ENCODE measurements at places on chromosomes 16 and 17.
A peak's percentile ranks its signal among the peaks of the same experiment; 100 is the strongest.

GRCh38 chr16:51225878-51226277 lies 74.8 kb upstream of the SALL1 start:
- DNase-seq = no peak

DNA sequence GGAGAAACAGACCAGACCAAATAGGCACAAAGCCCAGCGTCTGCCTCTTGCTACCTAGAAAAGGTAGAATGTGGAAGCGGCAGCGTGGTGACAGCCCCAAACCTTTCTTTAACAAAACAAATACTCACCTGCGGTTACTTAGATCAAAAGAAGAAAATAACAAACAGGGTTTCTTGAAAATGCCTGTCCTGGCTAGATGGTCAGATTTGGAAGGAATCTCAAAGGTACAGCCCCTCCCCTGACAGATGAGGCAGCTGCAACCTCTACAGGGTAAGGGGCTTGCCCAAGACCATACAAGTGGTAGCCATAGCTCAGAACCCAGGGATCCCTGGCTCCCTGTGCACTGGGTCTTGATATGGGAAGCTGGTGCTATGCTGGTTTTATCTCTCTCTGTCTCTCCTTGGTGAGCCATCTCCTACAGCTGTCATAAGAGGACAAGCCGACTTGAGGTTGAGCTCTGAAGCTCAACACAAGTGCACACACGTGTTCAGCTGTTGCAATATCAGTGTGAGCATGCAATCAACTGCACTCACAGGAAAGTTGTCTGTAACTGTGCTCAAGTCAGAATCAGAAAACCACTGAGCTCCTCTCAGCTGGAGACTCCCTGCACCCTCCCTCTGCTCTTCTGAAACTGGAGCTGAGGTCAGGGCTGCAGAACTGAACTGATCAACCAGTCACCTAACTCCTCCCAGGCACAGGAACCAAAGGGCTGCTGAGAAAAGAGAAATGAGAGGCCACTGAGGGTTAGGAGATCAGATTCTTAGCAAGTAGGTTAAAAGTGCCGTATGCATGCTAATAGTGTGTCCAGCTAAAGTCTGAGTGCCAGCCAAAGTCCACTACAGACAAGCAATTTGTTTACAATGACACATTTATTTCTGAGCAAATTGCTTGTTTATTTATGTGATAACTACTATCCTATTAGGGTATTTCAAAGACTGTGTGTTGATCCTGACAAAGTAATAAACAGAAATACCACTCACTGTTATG lies 6.1 kb upstream of the RNF157 start:
- DNase-seq = no peak

DNA sequence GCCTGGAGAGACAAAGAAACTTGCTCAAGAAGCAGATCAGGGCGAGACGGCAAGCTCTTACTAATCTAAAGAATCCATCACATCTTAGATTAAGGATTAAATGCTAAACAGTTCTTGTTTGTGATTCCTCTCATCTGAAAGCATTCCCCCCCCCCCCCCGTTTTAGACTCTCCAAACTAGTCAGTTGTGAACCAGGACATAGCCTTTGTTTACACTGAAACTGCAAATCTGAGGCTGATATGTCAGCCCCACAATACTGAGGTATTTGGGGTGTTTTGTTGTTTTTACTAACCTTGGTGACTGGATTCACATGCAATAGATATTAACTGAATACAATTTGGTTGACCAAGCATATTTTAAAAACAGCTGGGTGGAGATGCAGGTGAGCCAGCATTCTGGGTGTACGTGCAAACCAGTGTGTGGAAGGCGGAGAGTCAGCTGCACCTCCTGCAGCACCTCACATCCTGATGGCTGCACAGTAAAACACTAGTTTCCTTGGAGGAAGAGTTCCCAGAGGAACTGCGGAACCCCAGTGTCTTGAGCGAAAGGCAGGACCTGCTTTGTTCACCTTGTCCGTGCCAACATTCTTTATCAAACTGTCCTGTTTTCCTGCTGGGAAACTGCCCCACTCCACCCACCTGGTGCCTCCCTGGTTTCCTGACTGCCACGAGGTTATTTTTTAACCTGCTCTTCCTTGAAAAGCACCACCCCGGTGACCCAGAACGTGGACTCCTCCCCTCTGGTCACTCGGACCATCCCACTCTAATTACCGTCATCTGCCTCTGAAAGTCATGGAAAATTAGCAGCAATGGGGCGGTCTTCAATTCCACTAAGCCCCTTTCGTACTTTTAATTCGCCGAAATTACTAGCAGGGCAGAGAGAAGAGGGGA lies 1.2 kb upstream of the YPEL2 start:
- no peak for DNase-seq

DNA sequence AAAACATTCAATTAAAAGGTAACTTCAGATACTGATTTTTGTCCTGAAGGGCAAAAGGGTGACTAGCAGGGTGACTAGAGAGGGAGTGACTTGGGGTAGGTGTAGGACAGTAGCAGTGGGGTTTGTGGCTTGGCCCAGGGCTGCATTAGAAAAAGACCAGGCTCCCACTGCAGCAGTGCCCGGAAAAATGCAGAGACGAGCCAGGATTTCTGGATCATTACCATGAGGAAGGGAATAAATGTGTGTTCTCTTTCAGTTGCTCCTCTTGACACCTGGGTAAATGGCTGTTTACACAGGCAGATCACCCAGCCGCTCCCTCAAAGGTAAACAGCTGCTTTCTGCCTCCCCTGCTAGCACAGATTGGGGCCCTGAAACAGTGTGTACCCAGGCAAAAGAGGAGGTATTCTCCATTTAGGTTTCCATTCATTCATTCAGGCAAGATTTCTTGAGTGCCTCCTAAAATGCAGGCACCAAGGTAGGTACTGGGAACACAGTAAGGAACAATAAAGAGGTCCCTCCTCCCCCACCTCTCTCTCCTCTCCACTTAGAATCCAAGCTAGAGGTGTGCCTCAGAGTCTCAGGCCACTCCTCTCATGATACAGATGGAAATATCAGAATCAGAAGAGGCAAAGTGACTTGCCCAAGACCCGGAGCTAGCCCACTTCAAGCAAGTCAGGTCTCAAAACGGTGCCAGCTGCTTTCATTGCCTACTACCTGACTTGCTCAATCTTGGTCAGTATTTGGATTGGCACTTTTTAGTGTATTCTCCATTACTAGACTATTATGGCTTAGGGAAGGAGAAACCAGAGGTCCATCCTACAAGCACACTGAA lies 15.2 kb upstream of the TOX3 start:
- DNase-seq = no peak

DNA sequence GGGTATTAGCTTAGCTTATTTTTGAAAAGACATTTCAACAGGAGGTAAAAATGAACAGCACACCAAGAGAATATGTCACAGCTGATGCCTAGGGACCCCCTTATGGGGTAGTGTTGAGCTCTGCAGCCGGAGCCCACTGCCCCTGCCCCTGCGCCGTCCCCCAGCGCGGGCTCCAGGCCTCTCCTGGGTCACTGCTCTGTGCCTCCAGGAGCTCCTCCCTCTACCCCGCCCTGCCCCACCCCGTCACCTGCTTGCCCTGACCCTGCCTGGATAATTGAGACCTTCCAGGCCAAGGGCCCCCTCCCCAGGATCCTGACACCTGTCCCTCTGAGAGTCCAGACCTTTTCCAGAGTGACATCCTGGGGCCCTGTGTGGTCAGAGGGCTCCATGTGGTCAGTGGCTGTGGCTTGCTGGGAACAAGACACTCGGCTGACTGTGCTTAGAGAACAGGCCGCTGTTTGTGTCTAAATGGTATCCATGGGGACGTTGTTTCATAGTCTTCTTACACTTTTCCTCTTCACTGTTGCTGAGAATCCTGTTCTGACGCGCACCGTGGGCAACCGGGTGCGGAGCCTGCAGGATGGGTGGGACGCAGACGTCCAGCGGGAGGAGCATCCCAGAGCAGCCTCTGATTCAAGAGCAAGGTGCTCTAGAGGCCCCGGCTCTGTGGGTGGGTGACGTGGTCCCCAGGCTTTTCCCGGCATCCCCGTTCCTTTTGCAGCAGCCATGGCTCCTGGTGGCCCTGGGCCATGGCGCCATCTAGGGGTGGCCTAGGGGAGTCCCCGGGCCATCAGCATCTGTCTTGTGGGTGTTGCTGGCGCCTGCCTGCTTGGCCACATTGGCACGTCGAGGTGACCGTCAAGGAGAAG lies 20.0 kb upstream of the WFIKKN1 start:
- DNase-seq = peak; percentile 46

DNA sequence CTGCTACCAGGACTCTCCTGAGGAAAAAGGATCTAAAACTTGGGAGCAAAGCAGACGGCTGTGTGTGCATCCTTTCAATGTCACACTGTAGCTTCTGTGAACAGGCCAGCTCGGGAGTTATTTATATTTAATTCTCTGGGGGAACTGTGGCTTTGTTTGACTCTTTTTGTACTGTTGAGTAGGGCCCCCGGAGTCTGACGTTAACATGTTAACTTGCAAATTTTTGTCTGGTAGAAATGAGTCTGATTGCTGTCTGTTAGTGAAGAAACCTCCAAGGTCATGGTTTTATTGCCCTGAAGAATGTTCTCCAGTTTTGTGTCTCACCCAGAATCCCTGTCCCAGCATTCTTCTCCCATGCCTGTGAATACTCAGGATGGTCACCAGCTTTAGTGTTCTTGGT lies 14.2 kb upstream of the KCNG4 start:
- no peak for DNase-seq

DNA sequence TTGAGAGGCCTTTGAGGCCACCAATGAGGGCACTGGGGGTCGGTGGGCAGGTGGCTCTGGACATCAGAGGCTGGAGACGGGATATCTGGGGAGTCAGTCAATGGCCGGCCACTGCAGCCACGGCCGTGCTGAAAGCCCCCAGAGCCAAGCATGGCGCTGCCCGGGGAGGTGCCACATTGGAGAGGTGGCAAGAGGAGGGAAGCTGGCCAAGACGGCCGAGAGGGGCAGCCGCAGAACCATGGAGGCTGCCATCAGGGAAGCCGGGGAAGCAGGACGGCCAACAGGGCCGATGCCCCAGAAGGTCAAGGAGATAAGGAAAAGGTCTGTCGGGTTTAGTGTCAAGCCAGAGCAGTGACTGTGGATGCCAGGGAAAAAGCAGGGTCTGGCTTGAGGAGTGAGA lies 9.8 kb downstream of the RTN4RL1 start:
- no peak for DNase-seq

DNA sequence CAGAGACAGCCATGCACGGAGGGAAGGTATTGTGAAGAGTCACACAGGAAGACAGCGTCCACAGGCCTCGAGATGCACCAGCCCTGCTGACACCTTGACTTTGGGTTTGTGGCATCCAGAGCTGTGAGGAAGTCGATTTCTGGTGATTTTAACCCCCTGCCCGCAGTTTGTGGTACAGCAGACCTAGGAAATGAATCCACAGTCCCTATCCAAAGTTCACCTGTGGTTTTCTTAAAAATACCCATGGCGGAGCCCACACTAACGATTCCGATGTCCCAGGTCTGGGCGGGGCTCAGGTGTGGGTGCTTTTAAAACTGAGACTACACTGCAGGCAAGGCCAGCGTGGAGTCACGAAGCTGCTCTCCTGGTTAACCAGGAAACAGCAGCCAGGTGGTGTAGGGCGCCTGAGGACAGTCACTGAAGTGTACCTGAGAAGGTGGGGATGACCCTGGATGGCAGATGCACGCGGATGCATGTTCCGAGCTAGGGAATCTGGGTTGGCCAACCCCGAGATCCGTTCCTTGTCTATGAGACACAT lies 14.4 kb upstream of the MEAK7 start:
- DNase-seq = no peak

DNA sequence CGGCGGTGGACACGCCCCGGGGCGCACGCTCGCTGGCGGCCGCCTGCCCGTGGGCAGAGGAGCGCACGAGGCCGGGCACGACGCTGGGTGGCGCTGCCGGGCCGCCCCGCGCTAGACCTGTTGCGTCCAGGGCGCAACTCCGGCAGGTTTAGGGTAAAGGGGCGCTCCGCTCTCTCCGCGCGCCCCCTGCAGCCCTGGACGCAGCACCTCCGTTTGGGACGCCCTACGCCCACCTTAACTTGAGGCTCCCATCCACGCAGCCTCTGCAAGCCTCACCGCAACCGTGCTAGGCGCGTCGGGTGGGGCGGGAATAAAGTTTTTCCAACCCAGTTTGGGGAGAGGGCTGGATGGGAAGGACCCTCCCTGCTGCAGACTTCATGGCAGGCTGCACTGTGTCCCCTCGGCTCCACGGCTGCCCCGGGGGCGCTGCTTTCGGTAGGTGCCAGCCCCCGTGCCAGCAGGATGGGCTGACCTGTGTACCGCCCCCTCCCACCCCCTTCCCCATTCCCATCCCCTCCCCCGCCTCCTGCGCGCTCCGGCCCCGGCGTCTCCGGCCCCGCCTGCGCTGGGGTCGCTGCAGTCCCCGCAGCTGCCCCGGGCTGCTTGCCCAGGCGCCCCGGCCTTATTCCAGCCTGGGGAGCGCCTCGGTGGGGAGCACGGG lies at the start of gene SYT17:
SYT17 (plus strand) TSS at position 531 of the 661 bp plus-strand sequence. CDS start 407 bp downstream, outside the sequence.
- peak; percentile 29 for DNase-seq

DNA sequence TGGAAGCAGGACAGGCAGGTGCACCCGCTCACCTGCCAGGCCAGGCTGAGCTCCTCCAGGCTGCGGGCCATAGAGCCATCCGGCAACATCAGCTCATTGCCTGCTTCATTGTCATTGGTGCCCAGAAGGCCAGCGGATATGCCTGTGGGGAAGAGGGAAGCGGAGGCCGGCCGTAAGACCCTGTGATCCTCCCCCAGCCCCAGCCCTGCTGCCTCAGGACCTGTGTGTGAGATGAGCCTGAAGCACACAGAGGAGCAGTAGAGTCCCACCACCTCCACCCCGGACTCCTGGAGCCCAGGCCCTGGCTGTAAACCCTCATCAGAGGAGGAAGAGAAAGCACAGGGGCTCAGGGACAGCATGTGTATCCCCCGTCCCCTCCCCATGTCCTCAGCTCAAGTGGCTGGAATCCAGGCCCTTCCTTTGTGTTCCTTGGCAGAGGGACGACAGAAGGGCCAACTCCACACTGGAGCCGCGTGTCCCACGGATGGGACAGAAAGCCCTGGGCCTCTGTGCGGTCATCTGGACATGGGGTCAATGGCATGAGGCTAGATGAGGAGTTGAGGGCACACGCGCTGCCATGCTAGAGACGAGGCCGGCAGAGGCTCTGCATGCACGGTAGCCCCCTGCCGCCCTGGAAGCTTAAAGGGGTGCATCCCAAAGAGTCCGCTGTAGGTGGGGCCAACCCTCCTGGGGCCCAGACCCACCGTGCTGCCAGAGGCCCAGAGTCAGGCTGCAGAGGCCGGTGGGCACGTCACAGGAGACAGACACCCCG lies 39.1 kb downstream of the RMI2 start:
- DNase-seq = no peak
